NCI-H345 (cell line): ENCODE measurements at places on chromosomes 13 and 19.

DNA sequence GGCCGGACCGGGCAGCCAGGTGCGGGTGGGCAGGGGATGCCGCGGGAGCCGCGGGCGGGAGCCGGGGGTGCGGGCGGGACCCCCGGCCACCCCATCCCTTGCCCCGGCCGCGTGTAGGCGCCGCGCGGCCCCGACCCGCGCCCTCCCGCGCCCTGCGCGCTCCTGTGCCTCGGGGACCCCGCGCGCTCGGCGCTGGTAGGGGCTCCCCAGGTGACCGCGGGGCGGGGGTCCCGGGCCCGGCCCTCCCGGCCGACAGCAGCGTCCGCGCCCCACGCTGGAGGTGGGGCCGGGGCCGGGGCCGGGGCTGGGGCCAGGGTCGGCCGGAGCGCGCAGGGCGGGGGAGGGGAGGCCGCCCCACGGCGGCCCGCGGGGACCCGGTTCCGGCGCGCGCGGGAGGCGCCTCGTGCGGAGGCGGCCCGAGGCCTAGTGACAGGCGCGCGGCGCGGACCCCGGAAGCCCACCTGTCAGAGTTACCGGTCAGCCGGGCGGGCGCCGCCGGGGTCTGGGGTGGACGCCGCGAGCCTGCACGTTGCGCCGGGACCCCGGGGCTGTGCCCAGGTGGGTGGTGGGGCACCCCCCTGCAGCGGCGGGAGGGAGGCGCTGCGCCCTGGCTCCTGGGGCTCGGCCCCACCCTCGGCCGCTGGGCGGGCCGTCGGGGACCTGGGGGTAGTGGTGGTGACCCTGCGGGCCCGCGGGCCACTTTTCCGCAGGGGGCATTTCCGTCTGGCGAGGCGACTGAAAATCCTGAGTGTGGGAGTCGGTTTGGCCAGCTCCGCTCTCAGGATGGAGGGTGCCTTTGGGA is 518 bp downstream of the TFDP1 start:
- no peak for DNase-seq

DNA sequence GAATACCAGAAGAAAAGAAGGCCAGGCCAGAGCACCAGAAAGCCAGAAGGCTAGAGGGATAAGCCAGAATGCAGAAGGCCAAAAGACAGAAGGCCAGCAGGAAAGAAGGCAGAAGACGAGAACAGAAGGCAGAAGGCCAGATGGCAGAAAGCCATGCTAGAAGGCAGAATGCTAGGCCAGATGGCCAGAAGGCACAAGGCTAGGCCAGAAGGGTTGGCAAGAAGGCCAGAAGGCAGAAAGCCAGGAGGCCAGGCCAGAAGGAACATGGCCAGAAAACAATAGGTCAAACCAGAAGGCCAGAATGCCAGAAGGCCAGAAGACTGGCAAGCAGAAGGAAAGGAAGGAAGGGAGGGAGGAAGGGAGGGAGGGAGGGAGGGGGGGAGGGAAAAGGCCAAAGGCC is 188.8 kb downstream of the TUBA3C start:
- DNase-seq: no peak

GRCh38 chr19:44839276-44839675 is 6.8 kb upstream of the NECTIN2 start:
- DNase-seq: no peak

GRCh38 chr13:58960888-58961287 is 1202.8 kb downstream of the DIAPH3 start:
- peak; percentile 11 for DNase-seq

GRCh38 chr13:97077341-97077740 is 83.1 kb upstream of the OXGR1 start:
- DNase-seq: no peak

DNA sequence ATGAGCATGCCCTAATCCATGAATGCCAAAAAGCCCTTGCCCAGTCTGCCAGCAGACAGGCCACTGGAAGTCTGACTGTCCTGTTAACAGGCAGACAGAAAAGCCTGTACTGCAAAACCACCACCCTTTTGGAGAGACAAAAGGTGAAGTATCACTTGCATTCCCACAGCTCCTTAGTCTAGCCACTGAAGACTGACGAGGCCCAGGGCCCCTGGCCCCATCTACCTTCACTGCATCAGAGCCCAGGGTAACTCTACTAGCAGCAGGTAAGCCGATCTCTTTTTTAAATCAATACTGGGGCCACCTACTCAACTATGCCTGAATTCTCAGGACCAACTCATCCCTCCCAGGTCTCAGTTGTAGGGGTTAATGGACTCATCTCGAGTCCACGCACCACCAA is 45.5 kb downstream of the ZNF93 start:
- no peak for DNase-seq

DNA sequence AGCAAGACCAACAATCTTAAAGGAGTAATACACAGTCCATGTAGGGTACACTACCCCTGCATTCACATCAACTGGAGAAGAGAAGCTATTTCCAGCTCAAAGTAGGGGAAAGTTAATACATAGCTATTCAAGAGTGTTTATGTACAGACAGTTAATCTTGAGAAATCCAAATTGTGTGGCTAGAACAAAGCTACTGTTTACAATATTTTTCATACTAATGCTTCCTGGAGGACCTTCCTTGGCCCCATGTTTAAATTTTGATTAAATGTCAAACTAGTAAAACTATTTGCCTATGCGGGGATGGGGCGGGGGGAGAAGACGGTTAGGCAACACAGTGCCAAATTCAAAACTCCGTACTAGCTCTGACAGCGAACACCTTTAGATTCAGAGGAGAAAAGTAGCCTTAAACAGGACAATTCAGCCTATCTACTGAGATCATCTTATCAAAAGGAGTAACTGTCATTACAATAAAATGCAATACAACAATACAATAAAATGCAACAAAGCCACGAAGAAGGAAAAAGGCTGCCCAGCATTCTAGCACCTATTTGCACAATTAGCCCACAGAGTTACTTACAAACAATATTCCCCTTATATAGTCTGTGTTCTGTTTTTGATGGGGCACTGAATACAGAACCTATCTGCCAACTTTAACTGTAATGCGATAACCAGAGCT is 29.1 kb downstream of the BRD4 start:
- no peak for DNase-seq

DNA sequence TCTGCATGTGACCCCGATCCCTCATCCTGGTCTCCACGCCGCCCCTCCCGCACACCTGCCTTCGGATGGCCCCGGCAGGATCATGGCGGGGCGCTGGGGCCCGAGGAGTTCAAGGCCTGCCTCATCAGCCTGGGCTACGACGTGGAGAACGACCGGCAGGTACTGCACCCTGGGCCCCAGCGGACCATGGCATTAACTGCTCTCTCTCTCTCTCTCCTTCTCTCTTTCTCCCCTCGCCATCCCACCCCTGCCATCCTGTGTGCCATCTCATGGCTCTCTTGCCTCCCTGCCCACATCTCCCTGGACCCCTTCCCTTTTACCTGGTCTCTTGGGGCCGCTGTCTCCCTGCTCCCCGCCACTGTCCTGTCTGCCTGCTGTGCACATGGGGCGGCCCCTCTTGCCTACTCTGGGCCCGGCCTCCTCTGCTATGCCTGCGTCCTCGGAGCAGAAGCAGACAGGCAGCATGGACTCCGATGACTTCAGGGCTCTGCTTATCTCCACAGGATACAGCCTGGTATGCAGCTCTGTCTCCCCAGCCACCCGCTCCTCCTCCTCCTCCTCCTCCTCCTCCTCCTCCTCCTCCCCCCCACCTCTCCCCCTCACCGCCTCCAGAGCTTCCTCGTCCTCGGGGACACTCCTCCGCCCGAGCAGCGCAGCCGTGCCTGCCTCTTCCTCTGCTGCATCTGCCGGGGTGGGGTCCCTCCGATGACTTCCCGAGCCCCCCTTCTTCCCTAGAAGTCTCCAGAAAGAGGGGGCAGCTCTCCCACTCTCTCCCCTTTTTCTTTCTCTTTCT is 16.2 kb downstream of the CAPN12 start:
- DNase-seq: no peak

- DNase-seq: peak; percentile 53
Measured at GRCh38 chr19:13764101-13764807, at the start of gene MRI1. TSS of gene MRI1 (plus strand) at chr19:13764522. CDS start at chr19:13764589, 67 bp downstream.

DNA sequence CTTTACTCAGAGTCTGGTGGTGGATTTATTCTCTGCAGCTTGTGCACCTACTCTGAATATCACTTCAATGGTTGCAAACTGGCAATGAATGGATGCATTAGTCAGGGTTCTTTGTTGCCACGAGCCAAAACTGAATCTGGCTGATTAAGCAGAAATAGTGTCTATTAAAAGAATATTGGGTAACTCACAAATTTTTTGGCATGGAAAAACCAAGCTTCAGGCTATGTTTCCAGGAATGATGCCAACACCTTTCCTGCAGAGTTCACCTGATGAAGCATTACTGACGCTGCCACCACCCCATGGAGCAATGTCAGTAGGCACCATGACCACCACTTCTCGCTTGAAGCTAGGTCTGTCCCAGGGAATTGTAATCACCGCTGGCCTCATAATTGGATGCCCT is 597.8 kb upstream of the SLC10A2 start:
- no peak for DNase-seq

- peak; percentile 33 for DNase-seq
Measured at GRCh38 chr13:34458756-34459715, 483.0 kb upstream of the NBEA start.

DNA sequence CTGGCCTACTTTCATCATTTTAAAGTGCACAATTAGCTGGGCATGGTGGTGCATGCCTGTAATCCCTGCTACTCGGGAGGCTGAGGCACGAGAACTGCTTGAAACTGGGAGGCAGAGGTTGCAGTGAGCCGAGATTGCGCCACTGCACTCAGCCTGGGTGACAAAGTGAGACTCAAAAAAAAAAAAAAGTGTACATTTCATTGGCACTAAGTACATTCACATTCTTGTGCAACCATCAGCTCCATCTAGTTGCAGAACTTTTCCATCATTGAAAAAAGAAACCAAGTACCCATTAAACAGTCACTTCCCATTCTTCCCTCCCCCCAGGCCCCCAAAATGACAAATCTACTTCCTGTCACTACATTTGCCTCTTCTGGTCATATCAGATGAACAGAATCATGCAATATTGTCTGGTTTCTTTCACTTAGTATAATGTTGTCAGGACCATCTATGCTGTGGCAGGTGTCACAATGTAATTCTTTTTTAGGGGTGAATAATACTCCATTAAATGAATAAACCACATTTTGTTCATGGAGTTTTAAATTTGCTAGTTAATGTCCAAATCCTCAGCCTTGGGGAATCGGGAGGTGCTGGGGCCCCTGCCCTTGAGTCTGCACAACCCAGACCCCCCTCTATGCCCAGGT is 7.4 kb upstream of the SIGLEC11 start:
- DNase-seq: no peak

- no peak for DNase-seq
Measured at GRCh38 chr13:24083141-24083540, 77.4 kb upstream of the SPATA13 start.

DNA sequence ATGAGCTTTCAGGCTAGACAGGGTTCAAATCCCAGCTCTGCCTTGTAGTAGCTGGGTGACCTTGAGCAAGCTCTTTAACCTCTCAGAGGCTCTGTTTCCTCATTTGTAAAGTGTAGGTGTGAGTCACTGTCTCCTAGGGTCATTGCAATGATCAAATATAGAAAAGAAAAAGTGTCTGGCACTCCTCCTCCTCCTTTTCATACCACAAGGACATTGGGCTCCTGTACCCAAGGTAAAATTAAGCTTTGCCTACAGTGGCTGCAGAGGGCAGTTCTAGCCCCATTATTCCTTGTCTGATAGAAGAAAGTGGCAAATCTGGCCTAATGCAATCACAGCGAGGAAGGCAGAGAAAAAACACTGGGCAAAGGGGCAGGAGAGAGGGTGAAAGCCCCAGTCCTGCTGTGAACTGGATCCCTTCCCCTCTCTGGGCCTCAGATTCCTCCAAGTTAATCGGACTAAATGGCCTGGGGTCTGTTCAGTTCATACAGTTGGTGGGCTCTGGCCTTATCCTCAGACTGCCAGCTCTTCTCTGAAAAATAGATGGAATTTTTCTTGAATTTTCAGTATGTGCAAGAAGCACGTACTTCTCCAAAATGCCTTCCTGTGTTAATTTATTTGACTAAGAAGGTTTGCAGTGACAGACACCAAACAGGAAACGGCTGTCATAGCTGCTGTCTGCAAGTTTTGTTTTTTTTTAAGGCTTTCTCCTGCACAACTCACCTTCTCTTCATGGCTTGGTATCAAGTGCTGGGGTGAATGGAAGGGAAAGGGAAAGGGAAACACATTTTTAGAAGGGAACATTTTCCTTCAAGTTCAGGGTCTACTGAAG is 35.3 kb downstream of the RGCC start:
- no peak for DNase-seq

DNA sequence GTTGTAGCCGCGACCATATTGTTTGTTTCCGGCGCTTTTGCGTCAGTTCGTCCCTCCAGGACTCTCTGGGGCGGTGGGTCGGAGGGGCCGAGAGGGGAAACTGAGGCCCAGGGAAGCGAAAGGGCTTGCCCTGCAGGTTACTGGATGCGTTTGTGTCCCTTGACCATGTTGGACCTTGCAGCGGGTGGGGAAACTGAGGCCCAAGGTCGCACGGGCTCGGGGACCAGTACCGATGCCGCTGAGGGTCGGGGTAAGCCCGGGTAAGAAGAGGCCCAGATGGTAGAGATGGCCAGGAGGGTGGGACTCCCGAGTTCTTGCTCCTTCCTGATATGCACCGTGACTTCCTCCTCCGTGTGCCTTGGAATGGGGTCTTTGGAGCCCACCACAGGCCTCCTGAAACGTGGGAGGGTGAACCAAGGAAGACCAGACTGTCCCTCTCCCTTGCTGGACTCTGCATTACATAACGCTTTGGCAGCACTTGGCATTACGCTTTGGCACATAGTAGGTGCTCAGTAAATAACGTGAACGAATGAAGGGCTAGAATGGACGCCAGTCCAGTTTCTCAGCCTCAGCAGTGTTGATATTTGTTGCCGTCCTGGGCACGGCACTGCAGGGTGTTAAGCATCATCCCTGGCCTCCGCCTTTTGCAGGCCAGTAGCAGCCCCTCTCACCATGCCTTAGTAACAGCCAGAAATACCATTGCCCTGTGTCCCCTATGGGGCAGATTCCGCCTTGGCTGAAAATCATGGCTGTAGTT is 743 bp downstream of the CHAF1A start:
- no peak for DNase-seq

DNA sequence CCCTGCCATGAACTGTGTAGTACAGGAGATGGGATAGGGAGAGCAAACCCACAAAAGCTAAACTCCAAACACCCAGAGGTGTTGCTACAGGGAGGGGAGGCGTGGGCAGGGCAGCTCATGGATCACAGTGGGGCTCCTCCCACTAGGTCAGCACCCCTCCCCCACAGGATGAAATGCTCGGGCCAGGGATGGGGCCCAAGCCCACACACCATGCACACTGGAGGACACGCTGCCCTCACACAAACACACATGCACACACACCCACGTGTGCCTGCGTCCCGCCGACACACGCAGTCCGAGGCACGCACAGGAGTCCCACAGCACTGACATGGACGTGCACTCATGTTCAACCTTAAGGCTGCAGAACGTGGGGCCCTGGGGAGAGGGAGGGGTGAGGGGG is 6.0 kb upstream of the CCNP start:
- no peak for DNase-seq

DNA sequence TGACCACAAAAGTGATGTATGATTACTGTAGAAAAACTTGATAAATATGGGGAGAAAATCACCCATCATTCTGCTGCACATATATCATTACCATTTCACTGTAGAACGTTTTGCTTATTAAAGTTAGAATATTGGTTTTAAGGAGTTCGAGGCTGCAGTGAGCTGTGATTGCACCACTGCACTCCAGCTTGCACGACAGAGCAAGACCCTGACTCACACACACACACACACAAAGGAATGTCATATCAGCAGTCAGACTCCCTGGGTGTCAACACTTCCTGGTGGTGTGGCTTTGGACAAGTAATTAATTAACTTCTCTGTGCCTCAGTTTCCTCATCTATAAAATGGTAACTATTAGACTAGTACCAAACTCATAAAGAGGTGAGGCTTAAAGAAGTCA is 11.3 kb upstream of the PNMA8A start:
- no peak for DNase-seq
